AG09319 (cell line): ENCODE measurements at places on chromosomes 11 and 22.
A peak's percentile ranks its signal among the peaks of the same experiment; 100 is the strongest.

DNA sequence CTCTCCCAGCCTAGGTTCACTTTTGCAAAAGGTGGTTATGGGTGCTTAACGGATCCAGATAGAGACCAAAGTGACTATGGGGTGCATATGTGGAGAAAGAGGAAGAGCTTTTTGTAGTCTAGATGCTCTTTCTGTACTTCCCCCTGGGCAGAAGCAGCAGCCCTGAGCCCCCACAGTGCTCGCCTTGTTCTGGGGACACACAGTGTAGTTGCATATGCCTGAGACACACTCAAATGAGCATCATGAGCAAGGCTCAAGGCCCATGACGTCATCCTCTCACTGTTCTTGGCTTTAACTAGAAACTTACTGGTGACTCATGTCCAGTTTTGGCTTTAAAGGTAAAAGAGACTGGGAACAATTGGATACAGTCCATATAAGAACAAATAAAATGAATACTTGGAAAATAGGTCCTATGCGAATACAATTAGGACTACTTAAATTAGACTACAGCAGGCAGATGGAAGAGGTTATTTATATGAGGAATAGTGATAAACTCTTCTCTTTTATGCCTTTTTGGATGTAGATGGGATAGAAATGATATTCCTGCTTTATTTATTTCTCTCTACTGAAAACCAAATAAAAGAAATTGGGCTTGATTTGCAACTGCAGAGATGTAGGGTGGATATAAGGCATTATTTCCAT, 20.1 kb upstream of the PEX26 start:
- peak; percentile 94 for DNase-seq

DNA sequence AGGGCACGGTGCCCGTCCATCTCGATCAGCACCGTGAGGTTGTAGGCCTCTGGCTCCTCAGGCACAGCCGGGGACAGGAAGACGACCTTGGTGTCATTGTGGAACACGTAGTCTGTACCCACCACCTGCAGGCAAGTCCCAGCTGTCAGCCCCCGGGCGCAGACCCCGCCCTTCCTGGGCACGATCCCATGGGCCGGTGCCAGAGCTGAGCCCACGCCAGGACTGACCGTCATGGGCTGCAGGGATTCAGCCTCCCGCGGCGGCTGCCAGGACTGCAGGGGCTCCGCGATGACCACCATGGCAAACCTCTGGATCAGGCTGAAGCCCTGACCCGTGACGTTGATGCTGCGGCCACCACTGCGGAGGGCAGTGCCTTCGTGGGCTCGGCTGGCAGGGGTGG, 11.8 kb upstream of the MAPK11 start:
- no peak for DNase-seq

DNA sequence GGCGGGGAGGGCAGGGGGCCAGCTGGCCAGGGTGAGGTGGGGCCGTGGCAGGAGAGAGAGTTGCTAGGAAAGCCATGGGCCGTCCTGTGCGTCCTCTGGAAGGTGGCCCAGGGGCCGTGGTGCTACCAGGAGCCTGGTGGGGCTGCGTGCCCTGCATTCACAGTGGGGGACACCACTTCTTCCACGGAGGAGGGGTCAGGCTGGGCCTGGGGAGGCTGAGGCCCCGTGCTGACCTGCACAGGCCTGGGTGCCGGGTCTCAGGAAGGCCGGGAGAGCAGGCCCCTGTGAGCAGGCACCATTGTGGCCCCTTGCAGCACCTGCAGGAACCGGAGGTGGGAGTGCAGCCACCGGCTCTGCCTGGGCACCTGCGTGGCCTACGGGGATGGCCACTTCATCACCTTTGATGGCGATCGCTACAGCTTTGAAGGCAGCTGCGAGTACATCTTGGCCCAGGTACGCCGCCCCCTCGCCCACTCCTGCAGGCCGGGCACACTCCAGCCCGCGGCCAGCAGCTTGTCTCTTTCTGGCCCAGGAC, 12.0 kb downstream of the MUC5B start:
- no peak for DNase-seq

DNA sequence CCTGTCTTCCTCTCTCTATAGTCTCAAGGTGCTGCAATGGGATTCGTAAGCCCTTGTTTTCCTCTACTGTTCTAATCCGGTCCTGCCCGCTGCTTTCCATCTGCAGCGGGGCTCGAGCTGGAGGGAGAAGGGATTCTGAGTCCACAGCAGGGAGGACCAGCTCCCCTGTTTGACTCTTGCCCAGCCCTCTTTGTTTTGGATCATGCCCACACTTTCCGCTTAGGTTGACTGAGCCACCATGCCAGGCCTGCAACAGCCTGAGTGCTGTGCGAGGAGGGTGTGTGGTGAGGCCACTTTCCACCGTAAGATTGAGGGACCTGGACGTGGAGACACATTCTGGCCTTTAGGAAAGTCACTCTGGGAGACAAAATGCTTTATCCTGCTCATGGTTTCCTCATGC, 58.3 kb downstream of the CEP164 start:
- no peak for DNase-seq

GRCh38 chr11:107707807-107708206, 4.0 kb downstream of the SLN start:
- DNase-seq = no peak
